EH (cell line): ENCODE measurements at places on chromosomes 4 and X.

DNA sequence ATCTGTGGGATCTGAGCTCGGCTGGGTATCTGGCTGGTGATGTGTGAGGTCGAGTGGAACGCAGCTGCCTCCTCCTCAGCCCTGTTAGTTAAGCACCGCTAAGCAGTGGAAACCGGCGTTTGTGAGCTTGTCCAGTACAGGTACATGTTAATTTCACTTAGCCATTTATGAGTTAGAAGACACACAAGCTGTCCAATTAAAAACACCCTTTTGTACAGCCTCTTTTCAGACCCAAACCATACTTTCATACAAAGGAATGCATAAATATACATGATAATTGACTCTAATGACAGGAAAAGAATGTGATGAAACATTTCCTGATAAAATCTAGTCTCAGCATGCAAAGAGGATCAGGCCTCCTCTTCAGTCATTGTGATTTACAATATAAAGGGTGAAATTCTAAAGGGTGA lies 163.6 kb upstream of the FAT1 start:
- DNase-seq, result peak; percentile 70

- no peak for DNase-seq
These were observed 197.7 kb downstream of the INPP4B start for GRCh38 chr4:142648378-142648777.

- DNase-seq, result peak; percentile 18
These were observed 671 bp downstream of the HPF1 start for GRCh38 chr4:169756971-169757574.

- DNase-seq, result no peak
These were observed 28.0 kb downstream of the APELA start for GRCh38 chr4:164904941-164905340.

- no peak for DNase-seq
These were observed 49.2 kb upstream of the FAM9C start for GRCh38 chrX:13093529-13094140.

DNA sequence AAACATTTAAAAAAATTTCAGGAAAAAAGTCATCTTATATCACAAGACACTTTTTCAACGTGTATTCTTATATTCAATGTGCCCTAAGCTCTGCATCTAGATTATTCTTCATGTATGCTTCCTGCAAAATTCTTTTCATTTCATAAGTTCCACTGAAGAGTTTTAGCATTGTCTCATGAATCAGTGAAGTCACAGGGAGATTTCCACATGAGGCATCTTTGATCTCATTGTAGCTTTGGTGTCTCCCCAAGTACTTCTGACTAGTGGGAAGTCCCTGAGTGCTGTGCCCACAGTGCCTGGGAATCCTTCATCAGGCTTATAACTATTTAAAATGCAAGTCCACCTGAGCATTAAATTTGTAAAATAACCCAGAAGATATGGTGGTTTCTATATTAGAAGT lies 123.8 kb downstream of the MAD2L1 start:
- no peak for DNase-seq

GRCh38 chr4:145625677-145626622 lies 6.8 kb downstream of the MMAA start:
- DNase-seq, result no peak
